ENCODE measurements at places on chromosomes 7 and 10. TPM values are rescaled to one million over a fixed set of nuclear protein-coding genes. Genes with fewer than 3 reads are reported as not detected.

The SLC39A12 gene
- polyA plus RNA-seq = not detected

The DPP6 gene
- polyA plus RNA-seq = 51.6 TPM

The CYP3A7 gene
- polyA plus RNA-seq = 0.28 TPM

The AKR1C1 gene
- polyA plus RNA-seq = 14.0 TPM

The KIF11 gene
- polyA plus RNA-seq = 30.7 TPM

- DNase-seq = no peak
Measured at GRCh38 chr7:49228426-49229098, 304.2 kb downstream of the CDC14C start.

DNA sequence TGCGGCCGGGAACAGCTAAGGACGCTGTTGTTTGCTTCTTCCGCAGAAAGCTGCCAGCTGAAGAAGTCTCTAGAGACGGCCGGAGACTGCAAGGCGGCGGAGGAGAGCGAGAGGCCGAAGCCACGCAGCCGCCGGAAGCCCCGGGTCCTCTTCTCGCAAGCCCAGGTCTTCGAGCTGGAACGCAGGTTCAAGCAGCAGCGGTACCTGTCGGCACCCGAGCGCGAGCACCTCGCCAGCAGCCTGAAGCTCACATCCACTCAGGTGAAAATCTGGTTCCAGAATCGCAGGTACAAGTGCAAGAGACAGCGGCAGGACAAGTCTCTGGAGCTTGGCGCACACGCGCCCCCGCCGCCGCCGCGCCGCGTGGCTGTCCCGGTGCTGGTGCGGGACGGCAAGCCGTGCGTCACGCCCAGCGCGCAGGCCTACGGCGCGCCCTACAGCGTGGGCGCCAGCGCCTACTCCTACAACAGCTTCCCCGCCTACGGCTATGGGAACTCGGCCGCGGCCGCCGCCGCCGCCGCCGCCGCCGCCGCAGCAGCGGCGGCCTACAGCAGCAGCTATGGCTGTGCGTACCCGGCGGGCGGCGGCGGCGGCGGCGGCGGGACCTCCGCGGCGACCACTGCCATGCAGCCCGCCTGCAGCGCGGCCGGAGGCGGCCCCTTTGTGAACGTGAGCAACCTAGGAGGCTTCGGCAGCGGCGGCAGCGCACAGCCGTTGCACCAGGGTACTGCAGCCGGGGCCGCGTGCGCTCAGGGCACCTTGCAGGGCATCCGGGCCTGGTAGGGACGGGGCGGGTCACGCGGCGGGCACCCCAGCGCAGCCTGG lies 2.4 kb downstream of the NKX2-3 start:
- no peak for DNase-seq

- no peak for DNase-seq
Measured at GRCh38 chr10:66828957-66829356, 96.9 kb upstream of the LRRTM3 start.

- no peak for DNase-seq
Measured at GRCh38 chr7:8015100-8015745, 46.6 kb downstream of the GLCCI1 start.

GRCh38 chr10:124106241-124106879 lies 13.0 kb upstream of the CHST15 start:
- no peak for DNase-seq

- no peak for DNase-seq
Measured at GRCh38 chr7:27159266-27160144, 3.0 kb upstream of the HOXA7 start.

DNA sequence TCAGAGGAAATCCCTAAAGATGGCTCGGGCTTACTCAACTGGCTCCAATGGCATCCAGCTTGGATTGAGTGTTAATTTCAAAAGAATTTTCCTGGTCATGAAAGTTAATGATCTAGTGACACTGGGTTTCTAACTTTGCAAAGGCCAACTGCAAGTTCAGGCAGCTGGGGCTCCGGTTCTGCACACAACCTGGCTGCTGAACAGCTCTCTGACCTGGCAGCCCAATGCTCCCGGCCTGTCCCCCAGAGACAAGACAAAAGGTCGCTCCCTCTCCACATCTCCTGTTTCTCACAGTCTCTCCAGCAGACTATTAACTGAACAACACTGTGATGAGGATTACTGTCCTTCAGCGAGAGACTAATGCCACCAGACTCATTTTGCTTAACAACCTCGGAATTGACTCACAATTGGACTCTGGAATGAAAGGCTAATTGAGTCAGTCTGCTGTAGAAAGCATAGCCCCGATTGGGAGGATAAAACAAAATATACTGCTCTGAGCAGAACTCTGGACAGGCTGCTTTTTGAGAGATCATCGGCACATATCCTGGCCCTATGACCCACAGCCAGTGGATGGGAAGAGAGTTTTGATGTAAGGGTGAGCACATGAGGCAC lies 174.5 kb downstream of the GFRA1 start:
- no peak for DNase-seq

DNA sequence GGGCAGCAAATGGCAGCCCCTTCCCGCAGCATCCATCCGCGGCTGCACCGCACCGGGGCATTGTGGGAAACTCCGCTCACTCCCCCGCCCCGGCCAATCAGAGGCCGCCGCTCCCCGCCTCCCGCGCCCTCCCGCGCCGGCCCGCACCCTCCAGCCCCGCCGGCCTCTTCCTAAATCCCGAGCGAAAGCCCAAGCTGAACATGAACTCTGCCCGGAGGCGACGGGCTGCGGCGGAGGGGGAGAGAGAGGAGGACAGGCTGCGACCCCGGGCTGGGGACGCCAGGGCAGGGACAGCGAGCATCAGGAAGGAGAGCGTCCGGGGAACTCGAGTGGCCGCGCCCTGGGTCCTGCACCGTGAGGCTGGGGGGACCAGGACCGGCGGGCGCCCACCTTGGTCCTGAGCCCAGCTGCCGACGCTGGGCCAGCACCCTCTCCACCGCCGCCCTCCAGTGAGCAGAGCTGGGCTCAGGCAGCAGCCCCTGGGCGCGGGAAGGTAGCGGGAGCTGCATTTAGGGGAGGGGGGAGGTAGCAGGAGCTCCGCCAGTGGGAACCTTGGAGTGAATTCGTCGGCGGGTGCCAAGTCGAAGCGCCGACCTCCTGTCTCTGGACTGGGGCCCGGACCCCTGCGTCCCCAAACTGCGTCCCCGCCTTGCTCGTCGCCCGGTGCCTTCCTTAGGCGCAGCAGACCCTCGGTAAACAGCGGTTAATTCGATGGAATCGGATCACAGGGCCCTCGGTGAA lies at the start of gene DGKI:
DGKI (minus strand) TSS at position 148 of the 741 bp plus-strand sequence.
- DNase-seq = no peak

- DNase-seq = no peak
Measured at GRCh38 chr7:88668591-88668990, 90.9 kb upstream of the ZNF804B start.

GRCh38 chr7:1458683-1459511 lies at the start of gene MICALL2:
Gene MICALL2 (minus strand): TSS chr7:1459470. CDS start chr7:1459326, 144 bp downstream.
- no peak for DNase-seq

DNA sequence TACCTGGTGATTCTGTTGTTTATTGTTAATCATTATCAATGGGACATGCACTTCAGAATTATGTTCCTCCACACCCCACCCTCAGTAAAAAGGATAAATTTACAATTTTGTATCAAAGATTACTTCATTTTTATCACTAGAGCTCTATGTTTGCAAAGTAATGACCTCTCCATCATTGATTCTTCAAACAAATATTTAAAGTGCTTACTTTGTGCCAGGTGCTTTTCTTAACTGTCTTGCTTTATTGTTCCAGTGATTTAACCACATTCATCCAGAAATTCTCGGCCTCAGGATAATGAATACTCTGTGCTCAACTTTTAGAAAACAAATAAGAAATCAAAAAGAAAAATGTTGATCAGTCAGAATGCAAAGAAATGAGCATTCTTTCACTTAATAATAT lies 144.9 kb upstream of the FOXP2 start:
- no peak for DNase-seq

- no peak for DNase-seq
Measured at GRCh38 chr10:21355591-21356011, 169.9 kb downstream of the SKIDA1 start.
